ENCODE measurements at places on chromosomes 2 and 18.

GRCh38 chr2:63544017-63544627 is 44.2 kb downstream of the WDPCP start:
- no peak for DNase-seq

DNA sequence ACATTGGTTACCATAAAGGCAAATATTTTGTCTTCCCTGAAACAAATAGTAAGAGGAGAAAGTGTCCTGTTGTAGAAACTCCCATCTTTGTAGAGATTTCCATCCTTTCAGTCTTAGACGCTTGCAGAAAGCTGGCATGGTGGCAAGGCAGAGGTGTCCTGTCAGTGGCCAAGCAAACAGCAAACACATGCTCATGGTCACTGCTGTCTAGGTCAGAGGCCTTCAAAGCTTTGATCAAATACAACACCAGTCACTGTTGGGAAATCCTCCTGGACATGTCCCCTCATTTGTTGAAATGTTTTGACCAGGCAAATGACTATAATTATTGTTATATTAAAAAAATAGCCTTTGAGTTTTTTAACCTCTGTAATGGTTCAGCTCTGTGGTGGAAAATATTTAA is 55.1 kb downstream of the LTBP1 start:
- no peak for DNase-seq

DNA sequence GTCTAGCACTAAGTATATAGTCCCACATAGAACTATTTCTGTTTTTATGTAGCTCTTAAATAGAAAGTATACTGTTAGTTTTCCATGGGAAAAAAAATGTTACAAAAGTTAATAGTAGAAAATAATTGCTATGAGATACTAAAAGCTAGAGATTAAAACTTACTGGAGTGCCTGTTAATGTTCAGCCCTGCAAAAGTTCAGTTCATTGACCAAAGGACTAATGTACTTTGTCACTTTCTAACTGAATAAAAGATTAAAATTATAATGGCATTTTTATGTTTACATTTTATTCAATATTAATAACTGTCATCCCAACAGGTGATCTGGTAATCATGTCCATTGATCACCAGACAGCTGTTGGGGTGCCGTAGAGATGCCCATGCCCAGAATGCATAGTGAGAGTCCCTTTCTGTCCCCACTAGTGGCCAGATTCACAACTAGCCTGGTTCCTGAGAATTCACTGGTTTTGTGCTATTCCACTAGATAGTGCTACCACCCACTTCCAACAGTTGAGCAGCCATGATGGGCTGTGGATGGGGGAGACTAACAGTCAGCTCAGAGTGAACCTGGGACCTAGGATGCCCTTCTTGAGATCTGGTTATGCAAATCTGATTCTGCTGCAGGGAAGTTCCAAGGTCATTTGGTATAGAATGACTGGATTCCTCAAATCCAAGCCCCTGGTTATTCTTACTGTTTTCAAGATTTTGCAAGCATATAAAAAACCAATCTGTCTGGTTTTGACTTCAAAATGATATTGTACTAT is 57.8 kb downstream of the AFTPH start:
- DNase-seq: no peak

DNA sequence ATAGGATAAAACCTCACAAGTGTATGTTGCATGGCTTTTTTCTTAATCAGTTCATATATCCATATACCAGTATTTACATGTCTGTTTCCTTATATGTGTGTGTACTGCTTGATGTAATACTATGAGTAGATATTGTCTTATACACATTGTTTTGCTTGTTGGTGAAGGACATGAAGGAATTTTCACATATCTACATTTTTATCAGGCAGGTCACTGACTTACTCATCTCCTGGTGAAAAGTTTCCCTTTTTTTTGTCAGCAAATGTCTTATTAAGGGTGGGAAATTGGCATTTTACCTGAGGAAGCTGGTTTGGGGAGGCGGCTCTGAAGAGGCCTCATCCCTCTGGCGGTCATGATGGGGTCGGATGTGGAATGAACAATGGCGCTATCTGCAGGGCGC is 61.4 kb upstream of the LYPD1 start:
- no peak for DNase-seq

- no peak for DNase-seq
These were observed 231.2 kb downstream of the AGAP1 start for GRCh38 chr2:235725016-235725489.

Measured in GM12878 (cell line).